ENCODE measurements at places on chromosomes 7 and 10. TPM values are rescaled to one million over a fixed set of nuclear protein-coding genes. Genes with fewer than 3 reads are reported as not detected.

Gene CREB5
- total RNA-seq: 9.2 TPM

Gene OPN4
- total RNA-seq: not detected

Gene CALD1
- total RNA-seq: 43.6 TPM

Gene ARMC3
- 16.4 TPM for total RNA-seq

Gene SYT15
- 2.1 TPM for total RNA-seq

Gene NRCAM
- 205 TPM for total RNA-seq

Gene KIAA1549
- total RNA-seq: 30.4 TPM

Gene SLC16A9
- total RNA-seq: 16.1 TPM

Gene TMEM213
- total RNA-seq: not detected

Gene FAM241B
- total RNA-seq: 33.4 TPM

Gene ACHE
- total RNA-seq: 73.4 TPM

Gene CWF19L1
- total RNA-seq: 27.2 TPM

Gene TDRD1
- 1.4 TPM for total RNA-seq

Gene MYL10
- not detected for total RNA-seq

Gene CCZ1B
- 146 TPM for total RNA-seq

Gene MEOX2
- total RNA-seq: 0.23 TPM

Gene OR2A12
- not detected for total RNA-seq

Gene HOGA1
- total RNA-seq: 2.5 TPM
